Stimulated activated memory B cell treated with anti-CD40 and anti-IgM and Interleukin-4, amounts not matched to agents 10 μg/mL and 1 μg/mL and 100 μg/mL, for 72 hours (primary cell): ENCODE measurements at places on chromosomes 7 and 10.

- peak; percentile 87 for ATAC-seq
Observed at GRCh38 chr10:92757066-92757710, 67.4 kb downstream of the HHEX start.

DNA sequence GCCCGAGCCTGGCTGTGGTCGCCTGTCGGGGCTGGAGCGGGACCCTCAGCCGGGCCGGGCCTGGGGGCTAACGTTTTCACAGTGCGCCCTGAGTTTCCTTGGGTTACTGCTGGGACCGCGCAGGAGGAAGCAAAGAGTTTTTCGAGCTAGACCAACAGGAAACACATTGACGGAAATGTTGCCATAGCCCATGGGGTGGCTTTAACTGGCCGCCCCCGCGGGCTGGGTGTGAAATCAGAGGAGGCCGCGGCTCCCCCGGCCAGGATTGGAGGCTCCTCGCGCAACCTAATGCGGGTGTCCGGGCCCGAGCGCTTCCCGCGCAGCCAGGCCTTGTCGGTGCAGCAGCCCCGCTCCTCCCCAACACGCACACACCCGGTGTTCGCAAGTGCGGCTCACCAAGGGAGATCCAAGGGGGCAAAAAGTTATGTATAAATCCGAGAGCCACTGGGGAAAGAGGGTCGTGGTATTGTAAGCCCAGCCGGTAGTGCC lies 1.9 kb downstream of the HHEX start:
- ATAC-seq, result peak; percentile 31

- ATAC-seq, result no peak
Observed at GRCh38 chr7:22202141-22202540, 154.8 kb downstream of the RAPGEF5 start.

- ATAC-seq, result no peak
Observed at GRCh38 chr7:18400275-18400674, 95.3 kb upstream of the HDAC9 start.

- no peak for ATAC-seq
Observed at GRCh38 chr7:3075441-3075840, 31.8 kb upstream of the CARD11 start.

GRCh38 chr7:155763122-155763521 lies 49.1 kb downstream of the SHH start:
- ATAC-seq, result no peak

DNA sequence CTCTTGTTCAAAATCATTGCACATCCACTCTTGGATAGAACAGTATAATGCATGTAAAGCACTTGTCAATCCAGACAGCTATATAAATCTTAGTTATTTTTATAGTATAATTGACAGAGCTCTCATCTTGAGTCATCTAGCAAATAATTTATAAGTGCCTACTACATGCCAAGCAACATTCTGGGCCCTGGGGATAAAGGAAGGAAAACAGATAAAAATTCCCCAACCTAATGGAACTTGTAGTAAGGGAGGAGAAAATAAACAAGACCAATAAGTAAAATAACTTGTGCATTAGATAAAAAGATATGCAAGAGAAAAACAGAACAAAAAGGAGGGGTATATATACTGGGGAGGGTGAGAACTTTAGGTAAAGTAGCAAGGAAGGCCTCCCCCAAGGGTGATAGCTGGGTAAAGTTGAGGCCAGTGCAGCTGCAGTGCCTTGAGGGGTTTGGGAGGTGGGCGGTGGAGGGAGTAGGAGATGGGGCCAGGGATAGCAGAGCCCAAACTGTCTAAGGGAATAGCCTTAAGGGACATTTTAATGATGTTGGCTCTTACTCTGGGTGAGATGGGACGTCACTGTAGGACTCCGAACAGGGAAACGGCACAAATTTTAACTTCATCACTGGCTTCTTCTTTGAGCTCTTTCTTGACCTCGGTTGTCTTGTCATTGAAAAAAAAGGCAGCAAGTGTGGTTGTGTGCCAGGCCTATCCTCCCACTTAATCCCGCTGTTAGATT lies 79.3 kb upstream of the SEC61G start:
- no peak for ATAC-seq

GRCh38 chr7:16786257-16786656 lies 18.5 kb downstream of the AGR2 start:
- no peak for ATAC-seq

DNA sequence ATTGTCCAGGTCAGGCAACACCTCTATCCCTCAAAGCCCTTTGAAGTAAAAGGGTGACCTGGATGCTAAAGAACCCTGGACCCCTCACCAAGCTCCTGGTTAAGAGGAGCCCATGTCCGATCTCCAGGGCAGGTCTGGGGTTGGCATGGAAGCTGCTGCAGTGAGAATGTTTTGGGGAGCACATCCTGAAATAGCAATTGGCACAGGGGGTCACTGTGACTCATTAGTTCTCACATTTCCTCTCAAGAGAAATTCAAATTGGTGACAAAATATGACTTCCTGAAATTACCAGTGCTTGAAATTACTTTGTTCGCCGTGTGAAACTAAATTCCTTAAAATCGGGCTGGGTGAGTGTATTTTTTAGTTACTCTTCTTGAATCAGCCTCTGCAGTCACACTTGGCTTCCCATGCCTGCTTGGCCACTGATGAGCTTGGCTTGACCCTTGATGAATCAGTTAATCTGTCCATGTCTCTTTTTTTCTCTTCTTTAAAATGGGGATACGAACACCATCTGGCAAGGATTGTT lies 18.8 kb upstream of the ARHGAP22 start:
- ATAC-seq, result no peak

DNA sequence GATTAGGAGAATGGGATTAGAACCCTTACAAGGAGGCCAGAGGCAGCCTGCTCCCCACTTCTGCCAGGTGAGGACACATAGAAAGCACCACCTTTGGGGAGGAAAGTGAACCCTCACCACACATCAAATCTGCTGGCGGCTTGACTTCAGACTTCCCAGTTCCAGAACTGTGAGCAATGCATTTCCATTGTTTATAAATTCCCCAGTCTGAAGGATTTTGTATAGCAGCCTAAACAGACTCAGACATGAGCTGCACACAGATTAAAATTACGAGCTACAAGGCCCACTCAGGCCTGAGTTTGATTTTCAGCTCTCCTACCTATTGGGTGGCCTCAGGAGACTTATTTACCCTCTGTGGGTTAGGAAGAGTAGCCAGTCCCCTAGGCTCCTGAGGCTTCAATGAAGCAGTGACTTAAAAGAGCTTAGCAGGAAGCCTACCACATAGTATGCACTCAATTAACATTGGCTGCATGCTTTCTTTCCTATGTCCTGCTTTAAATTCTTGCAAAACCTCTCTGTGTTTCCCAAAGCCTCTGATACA lies 350.7 kb upstream of the ZMIZ1 start:
- no peak for ATAC-seq

GRCh38 chr10:30455816-30456215 lies 21.8 kb downstream of the MAP3K8 start:
- ATAC-seq, result peak; percentile 92

- no peak for ATAC-seq
Observed at GRCh38 chr7:7696458-7697119, 21.8 kb downstream of the RPA3 start.

GRCh38 chr10:35497909-35498308 lies 107.2 kb upstream of the GJD4 start:
- no peak for ATAC-seq

DNA sequence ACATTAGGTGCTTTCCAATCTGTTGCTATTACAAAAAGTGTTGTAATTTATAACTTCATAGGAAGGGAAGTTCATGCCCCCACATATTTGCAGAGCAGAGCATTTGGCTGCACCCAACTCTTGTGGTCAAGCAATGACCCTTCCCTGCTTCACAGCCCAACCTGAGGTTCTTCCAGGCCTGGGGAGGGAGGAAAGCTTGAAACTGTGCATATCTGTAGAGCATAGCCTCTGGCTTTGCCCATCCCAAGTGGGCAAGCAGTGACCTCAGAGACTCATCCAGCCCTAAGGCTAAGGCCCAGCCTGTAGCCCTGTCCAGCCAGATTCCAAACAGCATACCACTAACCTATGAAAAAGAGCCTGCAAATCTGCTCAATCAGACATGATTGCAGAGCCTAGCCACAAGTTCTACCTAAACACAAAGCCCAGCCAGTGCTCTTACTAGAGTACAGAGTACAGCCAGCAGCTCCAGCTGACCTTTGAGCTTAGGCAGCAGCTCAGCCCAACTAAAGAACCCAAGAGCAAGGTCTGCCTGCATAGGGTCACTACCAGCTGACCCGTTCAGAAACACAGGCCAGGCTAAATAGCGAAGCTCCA lies 14.4 kb upstream of the GSTK1 start:
- no peak for ATAC-seq

GRCh38 chr10:75015442-75015841 lies 96.0 kb upstream of the SAMD8 start:
- no peak for ATAC-seq

DNA sequence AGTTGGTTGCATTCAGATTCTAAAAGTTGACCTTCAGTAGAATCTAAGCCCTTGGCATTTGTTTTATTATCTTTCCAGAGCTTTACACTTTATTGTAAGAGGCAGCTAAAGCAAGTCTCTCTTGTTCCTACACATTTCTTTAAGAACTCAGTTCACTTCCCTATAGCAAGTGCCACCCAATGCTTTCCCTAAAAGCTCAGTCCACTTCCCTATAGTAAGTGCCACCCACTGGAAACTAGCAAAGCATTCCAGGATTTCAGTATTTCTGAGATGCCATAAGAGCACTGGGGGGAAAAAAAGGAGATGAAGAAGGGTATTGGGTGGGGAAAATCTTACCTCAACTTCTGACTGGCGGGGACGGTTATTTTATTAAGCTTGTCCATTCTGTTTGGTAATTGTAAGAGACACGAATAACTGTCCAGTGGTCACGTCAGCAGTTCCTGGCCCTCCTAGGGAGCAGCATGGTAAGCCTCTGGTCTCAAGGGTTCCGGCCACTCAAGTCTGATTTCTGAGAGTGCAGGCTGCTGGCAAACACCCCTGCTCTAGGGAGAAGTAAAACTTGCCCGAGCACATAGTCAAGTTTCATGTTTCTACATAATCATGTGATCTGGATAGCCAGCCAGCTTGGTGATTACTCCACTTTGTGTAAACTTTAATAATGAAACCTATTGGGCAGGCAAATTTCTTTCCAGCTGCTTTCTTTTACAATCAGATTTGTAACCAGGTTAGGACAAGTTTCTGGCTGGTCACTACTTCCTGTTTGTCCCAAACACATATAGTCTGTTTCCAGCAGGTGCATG lies at the start of gene BLNK:
Gene BLNK, minus strand, starts transcription at position 554 of the 800 bp plus-strand sequence. Its CDS starts 171 bp downstream, at position 383.
- peak; percentile 84 for ATAC-seq

- ATAC-seq, result no peak
Observed at GRCh38 chr10:89518876-89519842, 16.2 kb downstream of the SLC16A12 start.

- ATAC-seq, result no peak
Observed at GRCh38 chr10:22620140-22620857, 94.1 kb downstream of the PIP4K2A start.

- no peak for ATAC-seq
Observed at GRCh38 chr10:33039181-33039580, 81.2 kb upstream of the ITGB1 start.

DNA sequence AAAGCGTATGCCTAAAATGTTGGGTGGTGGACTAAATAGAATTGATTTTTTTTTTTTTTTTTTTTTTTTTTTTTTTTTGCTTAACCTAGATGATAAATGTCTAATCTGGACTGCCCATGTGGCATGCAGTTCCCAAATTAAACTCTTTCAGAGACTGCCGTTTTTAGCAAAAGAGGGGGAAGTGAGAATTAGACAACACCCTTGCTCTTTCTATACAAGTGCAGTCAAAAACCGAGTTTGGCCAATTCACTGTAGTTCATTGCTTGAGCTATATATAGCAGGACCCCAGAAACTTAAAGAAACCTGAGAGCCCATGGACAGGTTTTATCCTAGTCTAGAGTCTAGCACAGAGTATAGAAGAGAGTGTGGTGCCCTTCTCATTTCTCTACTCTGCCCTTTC lies 141.9 kb downstream of the GRM3 start:
- ATAC-seq, result peak; percentile 50

- ATAC-seq, result no peak
Observed at GRCh38 chr7:68183176-68183575, 1186.5 kb downstream of the TYW1 start.

- no peak for ATAC-seq
Observed at GRCh38 chr7:84073186-84073875, 121.3 kb downstream of the SEMA3A start.

DNA sequence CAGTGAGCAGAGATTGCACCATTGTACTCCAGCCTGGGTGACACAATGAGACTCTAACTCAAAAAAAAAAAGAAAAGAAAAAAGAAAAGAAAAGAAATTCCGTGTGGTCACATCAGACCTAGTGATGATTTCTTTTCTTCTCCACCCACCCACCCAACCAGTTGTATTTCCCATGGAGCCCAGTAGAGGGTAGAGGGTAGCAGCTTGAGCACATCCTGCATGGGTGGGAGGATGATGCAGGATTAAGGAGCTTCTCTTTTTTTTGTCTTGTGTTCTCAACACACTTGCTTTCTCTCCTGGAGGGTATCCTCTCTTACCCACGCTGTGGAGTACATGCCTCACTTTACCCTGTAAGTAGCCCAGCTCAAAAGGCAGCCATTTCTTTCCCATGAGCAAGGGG lies 118.6 kb upstream of the CARD11 start:
- ATAC-seq, result no peak

DNA sequence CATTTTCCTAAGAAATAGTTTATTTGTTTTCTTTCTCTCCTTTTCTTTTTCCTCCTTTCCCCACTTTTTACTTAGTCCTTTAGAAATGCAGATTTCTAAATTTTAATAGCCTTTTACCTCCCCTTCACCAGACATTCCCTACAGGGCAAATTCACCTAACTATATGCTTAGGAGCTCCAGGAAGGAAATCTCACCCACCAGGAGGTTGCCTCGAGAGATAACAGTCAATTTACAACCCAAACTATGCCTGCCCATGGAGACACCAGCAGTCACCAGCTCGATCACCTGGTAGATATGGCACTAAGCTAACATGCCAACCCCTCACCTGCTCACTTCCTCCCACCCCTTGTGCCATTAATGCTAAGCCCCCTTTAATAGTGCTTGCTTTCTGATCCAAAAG lies 25.2 kb upstream of the CREB3L2 start:
- no peak for ATAC-seq

- no peak for ATAC-seq
Observed at GRCh38 chr7:38316733-38317360, 43.4 kb upstream of the TARP start.

GRCh38 chr7:41339913-41340676 lies 362.8 kb downstream of the INHBA start:
- no peak for ATAC-seq

DNA sequence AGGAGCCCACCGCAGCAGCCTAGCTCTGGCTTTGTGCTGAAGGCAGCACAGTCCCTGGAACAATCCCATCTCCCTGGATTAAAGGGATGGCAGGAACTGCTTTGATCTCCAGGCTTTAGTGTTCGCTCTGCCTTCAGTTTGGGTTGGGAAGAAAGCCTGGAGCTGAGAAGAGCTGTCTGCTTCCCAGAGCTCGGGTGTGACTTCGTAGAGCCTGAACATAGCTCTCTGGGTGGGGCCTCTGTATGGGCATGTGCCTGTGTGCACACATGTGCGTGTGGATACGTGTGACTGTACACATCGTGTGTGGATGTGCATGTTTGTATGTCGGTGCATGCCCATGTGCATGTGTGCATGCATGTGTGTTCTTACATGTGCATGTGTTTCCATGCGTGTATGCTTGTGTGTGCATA lies 8.7 kb downstream of the ADCY1 start:
- ATAC-seq, result no peak
